ENCODE measurements at places on chromosomes 5 and 9. TPM values are rescaled to one million over a fixed set of nuclear protein-coding genes. Genes with fewer than 3 reads are reported as not detected.

SLCO6A1 gene
- not detected for total RNA-seq

DNA sequence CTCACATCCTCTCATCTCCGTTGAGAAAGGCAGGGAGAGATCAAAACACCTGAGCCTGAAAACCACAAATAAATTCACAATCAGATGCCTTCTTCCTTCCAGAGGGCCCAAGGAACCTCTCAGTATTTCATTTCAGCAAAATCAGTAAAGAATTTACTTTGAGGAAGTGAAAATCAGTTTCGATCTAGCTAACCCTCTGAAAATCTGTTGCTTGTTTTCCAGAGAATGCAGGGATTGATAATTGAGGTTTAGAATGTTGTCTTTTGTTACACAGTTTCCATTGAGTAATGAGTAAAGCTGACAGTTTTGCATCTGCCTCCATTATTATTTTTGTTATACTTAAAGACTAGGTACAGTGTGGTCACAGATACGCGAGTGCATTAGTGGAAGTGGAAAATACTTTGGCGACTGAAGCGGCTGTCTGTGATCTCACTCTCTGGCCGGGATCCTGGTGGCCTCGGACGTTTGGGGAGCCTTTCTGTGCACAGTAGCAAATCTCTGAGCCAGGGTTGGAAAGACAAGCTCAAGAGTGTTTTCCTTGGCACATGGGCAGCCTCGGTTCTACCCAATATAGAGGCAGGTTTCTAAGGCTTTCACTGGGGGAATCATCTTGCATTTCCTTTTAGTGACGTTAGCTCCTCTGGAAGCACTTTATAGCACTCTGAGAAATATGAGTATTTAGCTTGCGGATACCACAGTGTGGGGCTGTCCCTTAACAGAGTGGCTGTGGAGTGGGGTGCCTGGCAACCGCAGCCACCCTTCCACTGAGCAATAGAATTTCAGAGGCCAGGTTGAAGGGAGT, 32.2 kb upstream of the ANGPTL2 start:
- DNase-seq, result peak; percentile 88

- no peak for DNase-seq
These were observed 77.8 kb downstream of the ADCY2 start for GRCh38 chr5:7473668-7474215.

DNA sequence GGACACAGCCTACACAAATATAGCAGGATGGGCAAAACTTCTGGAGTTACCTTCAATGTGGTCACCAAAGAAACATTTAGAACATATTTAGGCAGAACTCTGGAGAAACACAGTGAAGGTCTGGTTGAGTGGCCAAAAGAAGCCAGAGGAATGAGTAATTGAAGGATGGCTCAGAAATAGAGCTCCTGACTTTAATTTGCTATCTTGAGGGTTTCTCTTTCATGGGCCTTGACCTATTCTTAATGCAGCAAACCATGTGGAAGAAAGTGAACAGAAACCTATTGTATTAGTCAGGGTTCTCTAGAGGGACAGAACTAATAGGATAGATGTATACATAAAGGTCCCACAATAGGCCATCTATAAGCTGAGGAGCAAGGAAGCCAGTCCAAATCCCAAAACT, 650.5 kb downstream of the ACTL7B start:
- no peak for DNase-seq

DNA sequence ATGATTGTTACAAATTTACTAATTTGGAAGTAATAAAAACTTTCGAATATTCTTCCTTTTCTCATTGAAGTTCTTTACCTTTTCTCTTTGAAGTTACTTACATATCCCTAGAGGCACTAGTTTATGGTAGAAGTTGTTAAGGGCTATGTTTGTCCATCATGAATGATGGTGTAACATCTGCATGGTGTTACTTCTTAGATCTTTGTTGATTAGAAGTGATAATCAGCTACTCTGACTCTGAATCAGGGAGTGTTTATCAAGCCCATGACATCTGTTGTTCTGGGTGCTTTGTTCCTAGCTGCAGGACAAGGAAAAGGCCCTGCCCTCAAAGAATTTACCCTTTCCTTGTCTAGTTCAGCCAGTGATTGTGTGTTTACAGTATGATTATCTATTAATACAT, 32.9 kb downstream of the MAP3K1 start:
- no peak for DNase-seq

GRCh38 chr9:132163457-132163875, 1.6 kb downstream of the NTNG2 start:
- no peak for DNase-seq

GRCh38 chr9:7103771-7104170, 346.0 kb downstream of the KDM4C start:
- DNase-seq, result no peak

DNA sequence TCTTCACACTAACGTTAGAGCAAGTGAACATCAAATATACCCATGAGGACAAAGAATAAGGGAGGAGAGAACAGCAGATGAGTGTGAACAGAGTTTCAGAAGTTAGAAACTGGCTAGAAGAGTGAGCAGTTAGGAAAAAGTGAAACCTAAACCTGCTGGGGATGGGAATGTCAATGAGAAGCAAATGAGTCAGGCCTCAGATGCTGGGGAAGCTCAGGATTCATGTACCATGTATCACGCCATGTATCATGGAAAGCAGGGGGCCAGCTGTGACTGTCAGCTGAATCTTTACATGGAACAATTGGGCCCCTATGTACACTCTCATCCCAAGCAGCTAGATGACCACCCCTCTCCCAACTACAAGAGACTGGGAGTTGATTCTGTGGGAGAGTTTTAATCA, 16.2 kb downstream of the GDF9 start:
- no peak for DNase-seq

Data from sciatic nerve (tissue), 2 donors.